Activated naive CD4-positive, alpha-beta T cell (primary cell): ENCODE measurements at places on chromosomes 16 and 17.

DNA sequence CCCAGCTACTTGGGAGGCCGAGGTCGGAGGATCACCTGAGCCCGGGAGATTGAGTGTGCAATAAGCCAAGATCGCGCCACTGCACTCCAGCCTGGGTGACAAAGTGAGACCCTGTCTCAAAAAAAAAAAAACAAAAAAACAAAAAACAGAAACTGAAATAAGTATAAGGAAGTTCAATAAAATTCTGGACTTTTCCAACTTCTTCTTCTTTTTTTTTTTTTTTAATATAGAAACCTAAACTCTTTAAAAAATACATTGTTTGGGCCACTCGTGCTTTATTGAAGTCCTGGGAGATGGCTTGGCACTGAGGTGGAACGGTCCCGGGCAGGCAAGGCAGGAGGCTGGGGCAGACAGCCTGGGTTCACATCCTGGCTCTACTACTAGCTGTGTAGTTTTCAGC lies 36.8 kb downstream of the KATNIP start:
- no peak for DNase-seq

DNA sequence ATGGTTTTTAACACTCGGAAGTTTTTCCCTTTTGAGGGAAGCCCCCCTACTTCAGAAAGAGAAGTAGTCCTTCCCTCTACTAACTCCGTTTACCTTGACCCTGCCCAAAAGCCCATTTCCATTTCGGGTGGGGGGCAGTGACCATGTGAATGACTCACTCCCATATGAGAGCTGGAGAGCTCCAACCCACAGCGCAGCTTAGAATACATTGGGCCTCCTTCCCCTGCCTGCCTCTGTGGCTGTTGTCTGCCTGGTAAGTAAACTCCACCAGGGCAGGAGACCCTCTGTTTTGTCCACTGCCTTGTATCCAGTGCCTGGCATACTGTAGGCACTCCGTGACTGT lies 985 bp downstream of the SGSM2 start:
- no peak for DNase-seq

- no peak for DNase-seq
Observed at GRCh38 chr17:7644775-7645174, 6.0 kb upstream of the ATP1B2 start.

DNA sequence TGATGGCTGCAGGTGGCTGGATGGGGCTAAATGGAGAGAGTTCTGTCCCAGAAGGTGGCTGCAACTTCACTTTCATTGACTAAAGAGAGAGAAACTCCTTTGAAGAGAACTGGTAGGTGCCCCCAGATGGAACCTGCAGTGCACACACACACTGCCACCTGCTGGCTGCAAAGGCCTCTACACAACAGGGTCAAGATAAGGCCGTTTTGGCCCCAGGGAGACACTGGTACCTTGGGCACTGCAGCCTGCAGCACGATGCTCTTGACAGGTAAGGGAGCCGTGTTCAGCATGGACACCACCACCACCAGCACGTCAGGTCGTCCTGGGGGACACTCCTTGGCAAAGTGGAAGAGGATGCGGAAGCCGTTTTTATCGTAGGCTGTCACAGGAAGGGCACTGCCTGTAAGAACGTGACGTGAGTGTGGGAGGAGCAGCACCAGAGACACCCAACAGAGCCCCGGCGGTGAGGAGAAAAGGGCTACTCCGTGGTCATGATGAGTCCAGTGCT lies 22.7 kb downstream of the GGA3 start:
- DNase-seq = peak; percentile 45

DNA sequence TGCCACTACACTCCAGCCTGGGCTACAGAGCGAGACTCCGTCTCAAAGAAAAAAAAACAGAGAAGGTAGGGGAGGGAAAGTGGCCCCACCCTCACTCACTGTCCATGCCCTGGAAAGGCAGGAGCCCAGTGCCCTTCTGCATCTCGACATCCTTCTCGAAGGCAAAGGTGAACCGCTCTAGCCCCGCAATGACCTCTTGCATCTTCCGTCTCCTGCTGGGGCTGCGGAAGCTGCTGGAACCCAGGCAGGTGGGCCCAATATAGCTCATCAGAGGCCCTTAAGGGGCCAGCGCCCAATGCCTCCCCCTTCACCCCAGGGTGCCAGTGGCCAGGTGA lies at the start of gene CPSF4L:
Gene CPSF4L (minus strand): TSS at position 264 of the 335 bp plus-strand sequence. CDS start 62 bp downstream, at position 202.
- DNase-seq = no peak

- peak; percentile 69 for DNase-seq
Observed at GRCh38 chr16:85303354-85303883, 191.1 kb upstream of the CIBAR2 start.

DNA sequence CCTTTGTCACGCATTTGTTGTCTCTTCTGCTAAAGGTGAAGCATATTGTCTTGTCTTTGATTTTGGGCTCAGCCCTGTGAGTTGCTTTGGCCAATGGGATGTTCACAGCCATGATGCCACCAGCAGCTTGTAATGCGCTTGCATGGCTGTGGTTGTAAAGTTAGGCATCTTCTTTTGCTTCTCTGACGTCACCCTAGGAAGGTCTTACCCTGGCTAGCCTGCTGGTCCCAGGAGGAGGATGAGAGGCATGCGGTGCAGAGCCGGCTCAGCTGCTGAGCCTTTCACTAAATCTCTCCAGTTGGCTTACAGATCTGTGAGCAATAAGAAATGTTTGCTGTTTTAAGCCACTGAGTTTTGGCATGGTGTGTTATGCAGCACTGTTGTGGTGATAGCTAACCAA lies 40.8 kb downstream of the IRX6 start:
- DNase-seq = no peak

DNA sequence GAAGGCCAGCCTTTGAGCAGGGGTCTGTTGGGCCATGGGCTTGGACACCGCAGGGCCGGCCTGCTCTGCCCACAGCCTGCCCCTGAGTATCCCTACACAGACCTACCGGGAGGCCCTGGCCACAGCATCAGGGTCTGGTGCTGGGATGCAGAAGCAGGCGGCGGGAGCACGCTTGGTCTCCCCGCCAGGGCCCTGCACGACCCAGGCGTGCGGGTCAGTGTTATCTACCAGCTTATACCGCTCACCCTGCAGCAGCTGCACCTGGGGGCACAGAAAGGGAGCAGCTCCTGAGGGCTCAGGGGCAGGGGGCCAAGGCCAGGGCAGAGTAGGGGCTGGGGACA lies 8.8 kb downstream of the EVPL start:
- no peak for DNase-seq

DNA sequence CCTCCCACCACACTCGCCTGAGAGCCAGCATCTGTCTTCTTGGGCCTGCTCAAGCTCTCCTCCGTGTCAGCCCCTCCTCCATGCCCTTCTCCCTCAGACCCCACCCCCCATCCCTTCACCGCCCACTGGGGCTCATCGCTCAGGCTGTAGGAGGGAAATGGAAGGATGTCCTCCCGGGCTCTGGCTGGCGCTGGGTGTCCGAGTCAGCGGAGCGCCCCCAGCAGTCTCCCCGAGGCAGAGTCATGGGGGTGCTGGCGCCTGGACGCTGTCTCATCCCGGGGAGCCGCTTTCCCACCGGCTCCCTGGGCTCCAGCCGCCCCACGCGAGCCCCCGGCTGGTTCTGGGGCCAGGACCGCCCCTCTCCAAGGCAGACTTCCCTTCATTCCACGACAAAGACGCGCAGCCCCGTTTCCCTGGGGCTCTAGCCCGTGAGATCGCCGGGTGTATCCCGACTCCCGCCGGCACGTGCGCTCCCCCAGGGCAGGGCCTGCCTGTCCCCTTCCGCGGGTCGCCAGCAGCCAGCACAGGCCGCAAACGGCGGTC lies 428 bp upstream of the ANTKMT start:
- no peak for DNase-seq

DNA sequence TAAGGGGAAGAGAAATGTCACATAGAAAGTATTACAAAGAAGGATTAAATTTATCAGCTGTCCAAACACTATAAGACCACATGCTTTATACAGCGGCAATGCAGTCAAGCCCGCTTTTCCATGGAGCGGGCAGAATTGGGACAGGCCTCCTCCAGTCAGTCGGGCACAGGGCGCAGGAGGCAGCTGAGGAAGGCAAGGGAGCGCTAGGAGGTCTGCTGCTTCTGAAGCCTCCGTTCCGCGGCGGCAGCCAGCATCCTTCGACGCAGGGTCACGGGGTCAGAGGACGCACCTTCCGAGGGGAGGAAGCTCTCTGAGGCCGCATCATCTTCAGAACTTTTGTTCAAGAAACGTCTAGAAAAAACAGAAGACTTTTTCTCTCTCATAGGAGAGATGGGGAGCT lies 62.6 kb downstream of the AMFR start:
- DNase-seq = no peak

- no peak for DNase-seq
Observed at GRCh38 chr16:11025120-11025531, 80.8 kb downstream of the CLEC16A start.

GRCh38 chr16:6286176-6286575 lies 1046.5 kb upstream of the RBFOX1 start:
- DNase-seq = no peak

GRCh38 chr16:4685776-4686496 lies 7.4 kb upstream of the NUDT16L1 start:
- DNase-seq = no peak
